ENCODE measurements at places on chromosomes 2 and 18.

GRCh38 chr2:16746833-16747232 lies 81.2 kb upstream of the CYRIA start:
- no peak for DNase-seq

- no peak for DNase-seq
Observed at GRCh38 chr2:174892546-174892945, 112.6 kb downstream of the CHN1 start.

GRCh38 chr2:85405201-85406059 lies 4.7 kb downstream of the CAPG start:
- no peak for DNase-seq

DNA sequence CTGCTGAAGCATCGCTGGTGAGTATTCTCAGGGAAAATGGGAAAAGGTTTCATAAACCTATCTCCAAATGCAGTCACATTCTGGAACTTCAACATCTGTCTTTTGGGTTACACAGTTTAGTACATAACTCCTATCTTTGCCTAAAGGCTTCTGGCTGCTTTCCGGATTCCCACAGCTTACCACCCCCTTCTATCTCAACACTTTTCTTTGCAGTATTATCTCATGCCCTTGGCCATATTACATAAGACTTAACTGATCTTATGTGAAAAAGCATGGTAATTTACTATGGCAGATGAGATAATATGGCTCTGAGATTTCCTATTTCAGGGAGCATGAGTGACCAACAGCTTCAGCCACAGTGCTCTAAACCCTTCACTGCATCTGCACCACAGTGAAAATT lies 369.3 kb upstream of the LINC00305 start:
- no peak for DNase-seq

DNA sequence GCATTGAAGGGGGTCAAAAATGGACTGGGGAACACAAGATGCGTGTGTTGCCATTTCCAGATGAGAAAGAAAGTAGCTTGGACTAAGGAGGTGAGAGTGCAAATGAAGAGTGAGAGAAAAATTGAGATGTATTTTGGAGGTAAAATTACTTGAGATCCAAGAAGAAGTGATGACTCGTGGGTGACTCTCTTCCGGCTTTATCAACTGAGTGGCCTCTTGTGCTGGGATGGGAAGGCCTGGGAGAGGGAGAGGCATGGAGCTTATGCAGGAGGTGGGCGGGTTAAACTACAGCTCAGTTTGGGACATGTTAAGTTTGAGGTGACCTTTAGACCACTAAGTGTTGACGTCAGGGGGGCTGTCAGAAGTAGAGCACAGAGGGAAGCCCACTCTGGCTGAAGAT lies 34.9 kb downstream of the SULT1C2 start:
- no peak for DNase-seq

GRCh38 chr2:111903930-111904439 lies 5.6 kb downstream of the MERTK start:
- DNase-seq, result no peak

All from ureter (tissue), 1 donor.